ENCODE measurements at places on chromosomes 6 and 20.

- no peak for DNase-seq
These were observed 474.9 kb upstream of the JARID2 start for GRCh38 chr6:14771016-14771415.

DNA sequence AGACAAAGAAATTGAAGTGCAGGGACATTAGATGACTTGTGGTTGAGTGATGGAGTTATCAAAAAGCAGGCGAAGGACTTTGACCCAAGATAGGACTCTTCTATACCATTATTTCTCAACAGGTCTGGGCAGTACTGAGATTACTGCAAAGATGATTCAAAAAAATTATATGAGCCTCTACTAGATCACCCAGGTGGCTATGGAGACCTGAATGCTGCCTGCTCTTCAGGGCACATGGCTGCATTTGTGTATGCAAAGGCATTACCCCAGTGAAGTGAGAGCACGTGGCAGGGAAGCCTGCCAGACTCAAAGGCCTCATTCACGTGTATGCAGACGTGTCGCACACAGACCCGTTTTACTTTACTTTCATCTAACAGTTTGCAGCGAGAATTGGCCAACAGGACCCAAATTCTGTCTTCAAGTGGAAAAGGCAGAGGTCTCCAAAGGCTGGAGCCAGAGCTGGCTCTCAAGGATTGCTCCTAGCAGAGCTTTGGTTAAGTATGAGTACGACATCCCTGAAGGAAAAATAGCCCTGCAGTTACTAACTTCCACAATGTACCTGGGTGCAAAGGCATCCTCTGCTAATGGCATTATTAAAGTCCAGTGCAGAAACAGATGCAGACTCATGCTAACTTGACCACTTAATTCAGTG lies 113.8 kb upstream of the ARMC2 start:
- DNase-seq, result no peak

DNA sequence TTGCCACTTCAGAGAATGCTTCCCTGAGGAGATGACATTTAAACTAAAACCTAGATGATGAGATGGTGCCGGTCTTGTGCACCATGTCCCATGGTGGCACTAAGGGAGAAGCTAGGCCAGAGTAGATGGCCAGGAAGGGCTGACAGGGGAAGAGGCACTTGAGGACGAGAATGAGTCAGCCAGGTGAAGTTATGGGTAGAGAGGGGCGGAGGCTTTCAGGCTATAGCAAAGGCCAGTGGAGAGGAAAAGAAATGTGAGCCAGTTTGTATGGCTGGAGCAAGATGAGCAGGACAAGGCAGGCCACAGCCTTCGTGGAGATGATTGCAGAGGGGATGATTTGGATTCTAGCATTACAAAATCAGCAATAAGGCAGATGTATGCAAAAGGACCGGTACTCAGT lies 44.7 kb upstream of the ADGRF4 start:
- DNase-seq, result no peak

GRCh38 chr6:138245751-138246150 lies 27.5 kb upstream of the PBOV1 start:
- DNase-seq, result no peak

DNA sequence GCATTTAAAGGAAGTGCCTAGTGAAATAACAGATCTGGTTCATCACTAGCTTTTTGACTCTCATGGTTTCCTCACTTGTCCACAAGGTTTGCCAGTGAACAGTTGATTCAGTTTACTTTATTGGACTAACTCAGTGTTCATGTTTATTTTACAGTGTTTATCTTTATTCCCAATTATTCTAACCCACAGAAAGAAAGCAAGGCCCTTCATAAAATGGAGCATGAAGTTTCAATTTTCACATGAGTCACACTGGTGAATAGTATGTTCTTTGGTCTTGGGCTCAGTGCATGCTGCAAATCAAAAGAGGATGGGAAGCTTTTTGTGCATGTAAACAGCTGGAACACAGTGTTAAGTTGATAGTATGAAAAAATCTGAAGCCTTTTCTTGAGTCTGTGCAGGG lies 217.6 kb upstream of the HDDC2 start:
- DNase-seq, result no peak

GRCh38 chr6:104896914-104897313 lies 37.2 kb upstream of the HACE1 start:
- DNase-seq, result no peak

DNA sequence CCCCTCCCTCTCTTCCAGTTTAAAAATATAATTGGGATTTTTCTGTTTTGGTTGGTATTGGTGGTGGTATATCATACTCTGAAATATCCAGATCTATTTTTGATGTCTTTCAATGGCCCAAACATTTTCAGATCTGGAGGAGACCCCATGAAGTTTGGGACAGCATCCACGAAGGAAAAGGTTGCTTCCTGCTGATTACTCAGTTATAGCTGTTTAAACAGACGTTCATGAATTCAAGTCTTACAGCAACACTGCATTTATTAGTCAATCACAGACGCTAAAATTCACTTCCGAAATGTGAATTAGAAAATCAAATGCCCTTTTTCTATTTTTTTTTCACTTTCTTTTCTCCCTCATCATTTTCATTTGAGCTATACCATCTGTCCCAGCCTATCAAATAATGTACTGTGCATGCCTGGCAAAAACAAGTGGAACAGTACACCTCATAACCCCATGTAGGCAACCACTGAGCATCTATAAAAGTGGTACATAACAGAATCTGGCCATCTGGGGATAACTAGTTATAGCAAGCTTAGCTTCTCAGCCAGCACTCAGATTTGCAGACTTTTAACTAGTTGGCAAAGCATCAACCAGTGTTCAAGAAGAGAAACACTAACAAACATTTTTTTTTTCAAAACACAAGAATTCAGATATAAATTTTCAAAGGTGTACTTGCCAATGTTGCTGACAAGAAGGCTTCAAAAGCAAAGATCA lies 124.5 kb downstream of the HIVEP2 start:
- DNase-seq, result no peak

- no peak for DNase-seq
These were observed 23.2 kb downstream of the CGA start for GRCh38 chr6:87071683-87072082.

DNA sequence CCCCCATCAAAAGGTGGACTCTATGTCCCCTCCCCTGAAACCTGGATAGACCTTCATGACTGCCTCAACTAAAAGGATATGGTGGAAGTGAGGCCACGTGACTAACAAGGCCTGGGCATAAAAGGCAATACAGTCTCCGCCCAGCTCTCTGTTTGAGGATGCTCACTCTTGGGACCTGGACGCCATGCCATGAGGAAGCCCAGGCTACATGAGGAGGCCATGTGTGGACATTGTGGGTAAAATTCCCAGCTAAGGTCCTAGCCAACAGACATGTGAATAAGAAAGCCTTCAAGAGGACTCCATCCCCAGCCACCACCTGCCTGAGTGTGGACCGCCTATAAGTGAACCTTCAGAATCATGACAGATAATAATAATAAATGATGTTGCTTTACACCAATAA lies 7.2 kb upstream of the ZNF334 start:
- no peak for DNase-seq

DNA sequence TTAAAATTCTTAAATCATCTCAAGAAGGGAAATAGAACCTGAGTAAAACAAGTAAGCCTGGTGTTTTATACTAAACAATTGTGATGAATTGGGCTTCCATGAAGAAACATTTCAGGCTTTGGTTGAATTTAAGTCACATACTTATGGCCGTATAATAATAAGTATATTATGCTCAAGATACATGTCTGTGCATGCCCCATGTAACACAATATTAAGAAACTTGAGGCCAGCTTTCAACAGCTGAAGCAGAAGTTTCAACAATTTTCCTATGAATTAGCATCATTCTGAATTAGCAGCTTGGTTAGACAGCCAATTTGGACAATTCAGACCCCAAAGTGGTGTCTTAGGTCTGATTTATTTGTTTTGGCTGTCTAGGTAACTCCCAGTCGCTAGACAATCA lies 243.7 kb downstream of the MYLK4 start:
- DNase-seq, result no peak

DNA sequence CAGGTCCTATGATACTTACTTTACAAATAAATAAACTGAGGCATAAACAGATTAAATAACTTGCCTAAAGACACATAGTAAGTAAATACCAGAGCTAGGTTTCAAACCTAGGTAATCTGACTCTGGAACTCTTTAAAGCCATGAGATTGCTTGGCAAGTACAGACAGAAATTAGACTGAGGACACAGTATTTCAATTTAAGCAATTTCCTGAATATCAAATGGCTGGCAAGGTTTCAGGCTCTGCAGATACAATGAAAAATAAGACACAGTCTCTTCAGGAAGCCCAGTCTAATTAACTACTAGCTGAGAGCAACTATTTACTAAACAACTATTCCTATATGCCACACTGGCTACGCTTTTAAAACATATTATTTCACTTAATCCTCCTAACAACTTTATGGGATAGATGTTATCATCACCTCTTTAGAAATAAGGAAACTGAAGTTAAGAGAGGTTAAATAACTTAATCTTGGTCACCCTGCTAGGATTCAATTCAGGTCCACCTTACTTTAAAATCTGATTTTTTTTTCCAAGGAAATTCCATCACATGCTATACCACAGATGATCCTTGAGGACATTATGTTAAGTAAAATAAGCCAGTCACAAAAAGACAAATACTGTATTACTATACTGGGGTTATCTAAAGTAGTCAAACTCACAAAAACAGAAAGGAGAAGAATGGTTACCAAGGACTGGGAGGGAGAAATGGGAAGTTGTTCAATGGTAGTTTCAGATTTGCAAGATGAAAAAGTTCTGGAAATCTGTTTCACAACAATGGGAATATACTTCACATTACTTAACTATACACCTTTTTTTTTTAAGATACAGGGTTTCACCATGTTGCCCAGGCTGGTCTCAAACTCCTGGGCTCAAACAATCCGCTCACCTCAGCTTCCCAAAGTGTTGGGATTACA lies 4.1 kb downstream of the TRPC4AP start:
- DNase-seq, result no peak

GRCh38 chr6:130518588-130518987 lies 152.8 kb downstream of the TMEM200A start:
- DNase-seq, result no peak

DNA sequence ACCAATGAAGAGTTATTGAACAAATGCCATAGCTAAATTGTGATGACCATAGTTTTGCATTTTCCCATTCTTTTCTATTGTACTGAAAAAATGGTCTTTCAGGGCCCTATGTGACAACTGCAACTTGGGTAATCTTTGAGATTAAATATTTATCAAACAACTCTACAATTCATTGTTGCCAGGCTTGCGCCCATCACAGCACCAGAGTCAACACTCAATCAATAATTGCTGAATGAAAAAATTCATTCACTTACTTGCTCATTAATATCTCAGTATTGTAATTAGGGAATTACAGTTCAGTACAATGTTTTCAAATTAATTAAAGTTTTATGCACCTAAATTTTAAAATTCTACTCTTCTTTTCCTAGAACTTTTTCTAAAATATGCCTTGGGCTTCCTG lies 7.7 kb upstream of the RALGAPA2 start:
- no peak for DNase-seq

GRCh38 chr6:25788305-25788922 lies 33.9 kb downstream of the SLC17A4 start:
- DNase-seq, result no peak

DNA sequence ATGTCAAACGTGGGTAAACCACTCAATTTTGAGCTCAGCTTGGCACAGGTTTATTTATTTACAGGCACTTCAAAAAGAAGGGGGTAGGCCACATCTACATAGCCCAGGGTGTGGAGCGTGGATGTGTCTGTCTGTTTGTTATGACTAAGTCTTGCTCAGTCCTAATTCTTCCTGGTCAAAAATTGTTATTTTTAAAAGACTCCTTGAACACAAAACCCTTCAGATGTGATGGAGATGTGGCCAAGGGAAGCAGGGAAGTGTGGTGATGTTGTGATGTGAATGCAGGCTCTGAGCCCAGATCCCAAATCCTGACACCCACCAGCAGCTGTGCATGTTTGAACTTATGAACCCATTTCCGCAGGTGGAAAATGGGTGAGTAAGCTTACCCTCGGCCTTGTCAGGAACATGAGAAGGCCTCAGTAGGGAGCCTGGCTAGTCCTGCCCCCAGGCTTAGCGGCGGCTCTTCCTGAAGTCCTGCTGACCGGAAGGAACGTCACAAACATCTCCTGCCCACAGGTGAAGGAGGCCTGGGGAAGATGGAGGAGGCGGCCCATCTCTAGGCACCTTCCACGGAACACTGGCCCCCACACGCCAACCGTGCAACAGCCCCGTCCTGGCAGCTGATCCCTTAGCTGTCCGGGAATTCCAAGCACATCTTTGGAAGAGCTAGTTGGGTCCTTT lies 119.7 kb downstream of the MYLK4 start:
- no peak for DNase-seq

DNA sequence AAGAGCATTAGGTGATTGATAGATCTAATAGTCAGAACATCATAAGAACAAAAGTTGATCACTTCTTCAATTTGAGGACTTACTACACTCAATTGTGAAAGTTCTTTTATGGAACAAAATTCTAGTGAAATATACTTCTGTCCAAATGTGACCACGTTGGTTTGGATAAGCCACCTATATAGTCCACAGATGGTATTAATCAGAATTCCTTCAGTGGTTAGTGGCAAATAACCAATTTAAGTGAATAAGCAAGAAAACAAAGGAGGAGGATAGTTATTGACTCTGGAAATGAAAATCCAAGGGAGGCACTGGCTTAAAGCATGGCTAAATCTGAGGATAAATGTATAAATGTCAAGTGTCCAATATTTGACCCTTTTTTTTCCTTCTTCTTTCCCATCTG lies 268.5 kb upstream of the MARCKS start:
- DNase-seq, result no peak

DNA sequence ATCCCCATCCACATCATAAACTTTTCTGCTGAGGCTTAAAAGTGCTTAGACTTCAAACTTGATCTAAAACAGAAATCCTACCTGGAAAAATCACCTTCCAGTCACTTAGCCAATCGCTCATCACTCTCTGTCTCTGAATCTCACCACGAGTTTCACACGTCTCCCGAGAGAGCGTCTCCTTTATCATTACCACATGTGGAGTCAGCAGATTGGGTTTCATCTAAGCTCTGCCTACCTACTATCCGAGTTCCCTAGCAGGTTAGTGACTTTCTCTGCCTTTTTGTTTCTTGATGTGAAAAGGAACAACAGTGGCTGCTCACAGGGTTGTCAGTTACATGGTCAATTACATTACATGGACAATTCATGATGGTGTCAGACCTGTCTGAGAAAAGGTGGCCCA lies 286.2 kb downstream of the ESR1 start:
- DNase-seq, result no peak

DNA sequence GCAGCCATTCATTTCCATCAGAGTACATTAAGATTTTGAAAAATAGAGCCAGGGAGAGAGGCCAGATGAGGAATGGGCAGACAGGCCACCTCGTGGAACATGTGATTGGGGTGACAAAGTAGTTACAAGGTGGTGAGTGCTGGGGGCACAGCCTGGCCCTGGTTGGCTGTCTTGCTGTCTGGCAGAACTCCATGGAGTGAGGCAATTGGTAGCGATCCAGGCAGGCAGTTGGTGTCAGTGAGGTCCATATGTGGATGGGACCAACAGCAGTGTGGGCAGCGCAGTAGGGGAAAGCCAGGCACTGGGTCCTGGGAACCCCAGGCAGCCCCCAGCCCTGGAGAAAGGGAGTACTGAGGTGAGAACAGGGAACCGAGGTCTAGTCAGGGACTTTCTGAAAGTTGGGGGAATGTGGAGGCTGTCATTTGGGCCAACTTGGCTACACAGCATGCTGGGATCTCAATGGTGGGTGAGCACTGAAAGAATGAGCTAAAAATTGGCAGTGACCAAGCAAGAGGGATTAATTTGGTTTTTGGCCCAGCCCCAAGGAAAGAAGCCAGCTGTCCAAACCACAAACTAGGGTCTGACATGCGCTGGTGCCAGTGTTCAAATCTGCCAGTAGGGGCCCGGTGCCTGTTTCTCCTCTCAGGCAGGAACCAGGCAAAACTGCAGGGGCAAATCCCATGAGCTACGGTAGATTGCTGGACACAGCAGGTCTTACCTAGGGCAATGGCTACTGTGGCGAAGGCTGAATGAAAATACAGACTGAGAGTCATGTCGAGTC lies 61.4 kb upstream of the E2F3 start:
- no peak for DNase-seq

All from right atrium auricular region (tissue), 2 donors.